ENCODE measurements at places on chromosomes 5 and 9. TPM values are rescaled to one million over a fixed set of nuclear protein-coding genes. Genes with fewer than 3 reads are reported as not detected.

Gene DND1
- total RNA-seq, result not detected

Gene ZNF366
- 3.9 TPM for total RNA-seq

Gene IFNA10
- not detected for total RNA-seq

Gene OLFML2A
- 188 TPM for total RNA-seq

Gene HK3
- 4.1 TPM for total RNA-seq

Gene CDO1
- total RNA-seq, result 16.8 TPM

Gene OLFM1
- 10.7 TPM for total RNA-seq

Gene PAPPA
- 3.0 TPM for total RNA-seq

Gene GALNT12
- total RNA-seq, result 6.2 TPM

Gene ADGRV1
- 7.1 TPM for total RNA-seq

Gene GFI1B
- total RNA-seq, result 0.51 TPM

Gene MYOZ3
- 51.5 TPM for total RNA-seq

Gene DBH
- total RNA-seq, result 0.10 TPM

Gene ENTPD8
- total RNA-seq, result 0.31 TPM

Gene INSL4
- total RNA-seq, result not detected

Gene PRDM9
- not detected for total RNA-seq

Gene RNF183
- 0.21 TPM for total RNA-seq

Gene EIF4EBP3
- not detected for total RNA-seq

Gene IL5
- total RNA-seq, result not detected

Gene GRHPR
- 113 TPM for total RNA-seq

Gene HTR1A
- total RNA-seq, result not detected

Gene CXCL14
- total RNA-seq, result 71.1 TPM

Gene ZCCHC9
- total RNA-seq, result 25.3 TPM

Gene TRIM7
- total RNA-seq, result 21.7 TPM

Gene N4BP3
- total RNA-seq, result 22.1 TPM

Gene ARRDC3
- 236 TPM for total RNA-seq

Gene ABO
- total RNA-seq, result 1.4 TPM

Gene GBGT1
- total RNA-seq, result 5.1 TPM

Gene PHF19
- total RNA-seq, result 39.1 TPM

Gene ABLIM3
- total RNA-seq, result 25.4 TPM
